ENCODE measurements at places on chromosomes 3 and 15. TPM values are rescaled to one million over a fixed set of nuclear protein-coding genes. Genes with fewer than 3 reads are reported as not detected.

NTRK3 gene
- not detected for total RNA-seq

RSRC1 gene
- total RNA-seq = 63.4 TPM

DNA sequence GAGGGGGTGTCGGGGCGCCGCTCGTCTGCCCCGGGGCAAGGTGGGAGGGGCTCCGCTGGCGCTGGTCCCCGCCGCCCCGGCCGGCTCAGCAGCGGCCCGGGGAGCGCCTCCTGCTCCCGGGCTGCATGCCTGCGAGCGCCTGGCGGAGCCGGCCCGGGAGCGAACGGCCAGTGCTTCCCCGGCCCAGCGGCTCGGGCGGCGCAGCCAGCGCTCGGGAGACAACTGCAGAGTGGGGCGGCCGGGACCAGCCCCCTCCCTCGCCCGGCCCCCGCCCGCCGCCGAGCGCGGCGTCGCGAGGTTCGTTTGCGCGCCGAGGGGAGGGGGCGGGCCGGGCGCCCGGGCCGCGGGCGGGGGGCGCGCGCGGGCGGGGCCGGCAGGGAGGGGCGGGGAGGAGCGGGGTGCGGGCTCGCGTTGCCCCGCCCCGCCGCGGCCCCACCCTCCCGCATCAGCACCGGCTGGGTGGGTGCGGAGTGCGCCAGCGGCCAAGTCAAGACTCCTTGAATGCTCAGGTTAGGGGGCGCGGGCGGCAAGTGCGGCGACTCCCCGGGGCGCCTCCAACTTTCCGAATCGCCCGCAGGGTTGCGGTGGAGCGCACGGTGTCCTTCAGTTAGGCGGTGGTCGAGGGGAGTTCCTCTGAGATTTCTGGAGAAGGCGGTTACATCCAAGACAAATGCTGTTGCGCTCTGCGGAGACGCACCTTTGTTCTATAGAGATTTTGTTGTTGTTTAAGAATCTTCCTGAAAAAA is at the start of gene RGMA:
Gene RGMA (minus strand): TSS at position 231 of the 746 bp plus-strand sequence. CDS start 279 bp downstream, outside the sequence.
- no peak for DNase-seq

DNA sequence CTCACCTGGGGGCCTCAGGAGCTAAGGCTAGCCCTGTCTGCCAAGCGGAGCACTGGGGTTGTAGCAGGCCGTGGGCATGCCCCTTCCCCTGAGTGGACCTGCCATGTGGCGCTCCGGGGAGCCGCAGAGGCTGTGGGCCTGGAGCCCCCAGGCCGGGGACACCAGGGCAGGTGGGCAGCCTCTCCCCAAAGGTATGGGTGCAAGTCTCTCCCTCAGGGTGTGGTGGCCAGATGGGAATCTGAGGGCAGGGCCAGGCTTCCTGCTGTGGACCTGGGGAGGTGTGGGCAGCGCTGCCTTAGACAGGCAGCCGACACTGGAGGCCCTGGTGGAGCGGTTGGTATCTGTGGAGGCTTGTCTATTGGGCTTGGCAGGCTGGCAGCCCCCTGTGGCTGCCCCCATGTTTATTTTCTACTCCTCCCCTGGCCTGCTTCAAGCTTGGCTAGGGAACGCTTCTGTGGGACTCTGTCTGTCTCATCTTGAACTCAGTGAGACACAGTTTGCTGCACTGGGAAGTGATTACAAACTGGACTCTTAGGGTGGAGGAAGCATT is 5.9 kb downstream of the ACVR2B start:
- DNase-seq = peak; percentile 12

GRCh38 chr3:10290481-10291176 is 2.1 kb downstream of the GHRL start:
- DNase-seq = no peak
